EH (cell line): ENCODE measurements at places on chromosomes 2 and 18.
A peak's percentile ranks its signal among the peaks of the same experiment; 100 is the strongest.

- DNase-seq = no peak
Observed at GRCh38 chr2:112776113-112776512, 8.2 kb downstream of the IL1A start.

- peak; percentile 65 for DNase-seq
Observed at GRCh38 chr2:120503793-120504571, 158.0 kb downstream of the INHBB start.

DNA sequence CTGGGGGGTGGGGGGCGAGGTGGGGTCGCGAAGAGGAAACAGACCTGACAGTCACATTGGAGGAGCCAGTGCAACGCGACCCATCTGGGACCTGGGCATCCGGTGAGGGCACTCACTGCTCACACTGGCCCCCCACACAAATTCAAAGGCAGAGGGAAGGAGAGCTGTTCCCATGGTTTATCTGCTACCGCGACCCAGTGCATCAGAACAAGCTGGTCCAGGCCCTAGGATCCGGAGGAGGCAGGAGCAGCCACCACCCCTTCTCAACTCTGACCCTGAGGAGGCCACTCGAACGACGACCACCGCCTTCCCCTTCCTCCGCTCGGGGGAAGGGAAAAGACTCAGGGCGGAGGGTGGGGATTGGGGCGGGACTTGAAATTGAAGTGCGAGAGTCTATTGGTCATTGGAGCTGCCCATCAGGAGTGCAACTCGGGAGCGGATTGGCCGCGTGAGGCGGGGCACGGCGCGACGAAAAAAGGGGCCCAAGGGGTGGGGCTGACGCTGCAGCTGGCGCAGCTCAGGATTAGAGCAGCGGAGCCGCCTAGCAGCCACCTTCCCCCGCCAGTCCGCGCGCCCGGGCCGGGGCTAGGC, at the start of gene CDK5R2:
TSS of gene CDK5R2 (plus strand) at position 526 of the 591 bp plus-strand sequence. CDS start 155 bp downstream, outside the sequence.
- peak; percentile 83 for DNase-seq

DNA sequence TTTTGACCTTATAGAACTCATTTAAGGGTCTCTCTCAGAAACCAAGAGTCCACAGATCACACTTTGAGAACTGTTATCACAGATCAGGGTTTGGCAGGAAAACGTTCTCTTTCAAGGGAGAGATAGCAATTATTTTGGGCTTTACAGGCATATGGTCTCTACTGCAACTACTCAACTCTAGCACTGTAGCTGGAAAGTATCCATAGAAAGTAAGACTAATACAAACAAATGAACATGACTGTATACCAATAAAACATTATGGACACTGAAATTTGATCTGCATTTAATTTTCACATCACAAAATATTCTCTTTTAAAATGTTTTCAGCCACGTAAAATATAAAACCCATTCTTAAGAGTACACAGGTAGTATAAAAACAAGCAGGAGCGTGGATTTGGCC, 100.5 kb downstream of the TRIP12 start:
- DNase-seq = peak; percentile 31

DNA sequence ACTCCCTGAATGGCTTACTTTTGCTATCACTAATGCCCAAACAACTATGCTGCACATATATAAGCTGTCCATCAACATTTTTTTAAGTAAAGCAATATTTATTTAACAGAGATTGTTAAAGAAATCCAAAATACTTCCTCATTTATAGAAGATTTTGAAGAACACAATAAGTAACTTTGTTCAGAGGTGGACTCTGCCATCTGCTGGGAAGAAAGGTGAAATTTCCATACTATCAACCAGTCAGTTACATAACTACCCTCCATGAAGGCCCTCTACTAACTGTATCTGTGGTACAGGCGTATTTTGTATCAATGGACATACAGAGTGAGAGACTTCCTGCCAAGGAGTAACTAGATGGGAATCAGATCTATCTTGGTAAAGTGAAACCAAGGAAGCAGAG, 106.0 kb downstream of the DTNB start:
- DNase-seq = peak; percentile 71

GRCh38 chr2:120828829-120829632, 93.4 kb downstream of the GLI2 start:
- no peak for DNase-seq

DNA sequence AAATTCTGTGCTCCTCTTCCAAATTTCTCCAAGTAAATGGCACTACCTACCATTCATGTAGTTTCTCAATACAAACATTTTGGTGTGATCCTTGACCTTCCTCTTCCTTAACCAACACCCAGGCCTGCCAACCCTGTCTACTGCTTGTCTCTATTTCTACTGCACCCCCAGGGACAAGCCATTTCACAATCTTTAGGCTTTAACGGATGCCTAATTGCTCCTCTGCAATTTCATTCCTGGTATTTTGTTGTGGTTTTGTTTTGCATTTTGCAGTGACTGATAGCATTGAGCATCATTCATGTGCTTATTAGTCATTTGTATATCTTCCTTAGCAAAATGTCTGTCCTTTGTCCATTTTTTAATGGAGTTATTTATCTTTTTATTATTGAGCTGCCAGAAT, 10.0 kb downstream of the FAP start:
- DNase-seq = peak; percentile 93

DNA sequence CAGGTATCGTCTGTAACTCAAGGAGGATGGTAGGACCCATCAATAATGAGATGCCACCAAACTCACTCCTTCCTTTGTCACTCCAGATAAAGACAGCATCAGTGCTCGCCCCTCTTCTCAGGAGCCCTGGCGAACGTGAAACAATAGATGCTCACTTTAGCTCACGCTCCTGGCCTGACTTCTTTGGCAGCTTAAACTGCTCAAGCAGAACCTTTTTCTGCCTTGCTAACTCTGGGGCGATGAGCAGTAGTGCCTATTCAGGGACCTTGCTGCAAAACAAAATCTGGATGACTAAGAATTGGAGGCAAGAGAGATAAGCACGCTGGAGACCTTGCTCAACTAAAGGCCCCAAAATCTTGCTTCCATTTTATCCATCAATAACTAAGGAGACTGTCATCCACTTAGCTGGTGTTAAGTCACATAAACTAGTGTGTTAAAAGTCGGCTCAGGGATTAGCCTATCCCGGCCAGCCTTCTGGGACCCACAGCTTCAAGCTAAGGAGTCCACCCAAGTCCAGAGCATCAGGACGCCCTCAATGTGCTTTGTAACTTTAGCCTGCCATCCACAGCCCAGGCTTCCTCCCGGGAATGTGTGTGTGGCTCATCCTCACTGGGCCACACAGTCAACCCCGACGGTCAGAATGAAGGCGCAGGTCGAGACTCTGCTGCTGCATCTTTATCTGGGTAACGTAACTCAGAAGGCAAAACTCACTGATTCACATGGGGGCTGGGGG, 38.9 kb downstream of the ZNF516 start:
- DNase-seq = peak; percentile 32
